ENCODE measurements at places on chromosomes 3 and 15. TPM values are rescaled to one million over a fixed set of nuclear protein-coding genes. Genes with fewer than 3 reads are reported as not detected.
A peak's percentile ranks its signal among the peaks of the same experiment; 100 is the strongest.

DNA sequence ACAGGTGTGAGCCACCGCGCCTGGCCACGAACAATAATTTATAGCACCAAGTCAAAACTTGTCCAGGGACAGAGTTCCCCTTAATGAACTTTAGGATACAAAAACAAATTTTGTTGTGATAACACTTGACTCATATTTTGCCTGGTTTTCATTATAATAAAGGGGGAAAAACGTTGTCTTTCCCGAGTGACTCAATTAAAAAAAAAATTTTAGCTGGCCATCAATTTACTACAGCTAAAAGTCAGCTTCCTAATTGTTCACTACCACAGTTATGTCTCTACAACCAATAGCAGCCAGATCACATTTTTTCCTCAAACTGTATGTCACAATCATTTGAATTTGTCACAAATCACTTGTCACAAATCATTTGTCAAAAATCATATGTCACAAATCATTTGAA is 116.0 kb downstream of the P3H2 start:
- no peak overlapping the region for H3K27ac ChIP-seq
- H3K4me3 ChIP-seq, result no peak overlapping the region
- no peak for DNase-seq
- no peaks in the 10 kb centered on the region for H3K4me1 ChIP-seq
- no peaks in the 10 kb centered on the region for H3K36me3 ChIP-seq
- H3K27me3 ChIP-seq, result peaks cover 4% of the 10 kb centered on the region

The ACSBG1 gene
- total RNA-seq, result not detected

The FBN1 gene
- total RNA-seq, result 1.0 TPM

DNA sequence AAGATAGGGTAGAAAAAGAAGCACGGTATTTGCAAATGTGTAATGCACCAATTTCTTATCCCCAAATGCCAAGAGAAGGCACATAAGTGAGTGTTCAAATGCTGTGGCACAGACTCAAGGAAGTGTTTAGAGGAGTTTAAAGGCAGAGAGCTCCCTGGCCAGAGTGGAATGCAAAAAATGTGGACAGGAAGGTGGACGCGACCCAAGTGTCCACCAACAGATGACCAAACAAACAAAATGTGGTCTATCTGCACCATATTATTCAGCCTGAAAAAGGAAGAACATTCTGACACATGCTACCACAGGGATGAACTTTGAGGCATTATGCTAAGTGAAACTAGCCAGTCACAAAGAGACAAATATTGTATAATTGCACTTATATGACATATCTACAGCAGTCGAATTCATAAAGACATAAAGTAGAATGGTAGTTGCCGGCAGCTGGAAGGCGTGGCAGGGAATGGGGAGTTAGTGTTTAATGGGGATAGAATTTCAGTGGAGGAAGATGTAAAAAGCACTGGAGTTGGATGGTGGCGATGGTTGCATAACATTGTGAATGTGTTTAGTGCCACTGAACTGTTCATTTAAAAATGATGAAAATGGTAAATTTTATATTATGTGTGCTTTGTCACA is 126.6 kb downstream of the SRGAP3 start:
- peaks cover 2% of the 10 kb centered on the region for H3K4me1 ChIP-seq
- no peak for DNase-seq
- no peaks in the 10 kb centered on the region for H3K36me3 ChIP-seq
- no peak overlapping the region for H3K4me3 ChIP-seq

DNA sequence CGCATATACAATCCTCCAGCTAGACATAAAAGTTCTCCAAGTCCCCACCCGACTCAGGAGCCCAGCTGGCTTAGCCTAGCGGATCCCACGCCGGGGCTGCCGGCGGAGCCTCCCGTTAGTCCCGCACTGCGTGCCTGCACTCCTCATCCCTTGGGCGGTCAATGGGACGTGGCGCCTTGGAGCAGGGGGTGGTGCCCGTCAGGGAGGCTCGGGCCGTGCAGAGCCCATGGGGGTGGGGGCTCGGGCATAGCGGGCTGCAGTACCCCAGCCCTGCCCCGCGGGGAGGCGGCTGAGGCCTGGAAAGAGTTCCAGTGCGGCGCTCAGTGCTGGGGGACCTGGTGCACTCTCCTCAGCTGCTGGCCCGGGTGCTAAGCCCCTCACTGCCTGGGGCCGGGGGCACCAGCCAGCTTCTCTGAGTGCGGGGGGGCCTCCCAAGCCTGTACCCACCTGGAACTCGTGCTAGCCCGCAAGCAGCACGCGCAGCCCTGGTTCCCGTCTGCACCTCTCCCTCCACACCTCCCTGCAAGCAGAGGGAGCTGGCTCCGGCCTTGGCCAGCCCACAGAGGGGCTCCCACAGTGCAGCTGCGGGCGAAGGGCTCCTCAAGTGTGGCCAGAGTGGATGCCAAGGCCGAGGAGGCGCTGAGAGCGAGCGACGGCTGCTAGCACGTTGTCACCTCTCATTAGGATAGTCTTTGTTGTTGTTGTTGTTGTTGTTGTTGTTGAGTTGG is 12.2 kb upstream of the CCDC50 start:
- no peak overlapping the region for H3K4me3 ChIP-seq
- DNase-seq, result no peak
- no peaks in the 10 kb centered on the region for H3K4me1 ChIP-seq
- H3K27ac ChIP-seq, result no peak overlapping the region
- H3K36me3 ChIP-seq, result no peaks in the 10 kb centered on the region

DNA sequence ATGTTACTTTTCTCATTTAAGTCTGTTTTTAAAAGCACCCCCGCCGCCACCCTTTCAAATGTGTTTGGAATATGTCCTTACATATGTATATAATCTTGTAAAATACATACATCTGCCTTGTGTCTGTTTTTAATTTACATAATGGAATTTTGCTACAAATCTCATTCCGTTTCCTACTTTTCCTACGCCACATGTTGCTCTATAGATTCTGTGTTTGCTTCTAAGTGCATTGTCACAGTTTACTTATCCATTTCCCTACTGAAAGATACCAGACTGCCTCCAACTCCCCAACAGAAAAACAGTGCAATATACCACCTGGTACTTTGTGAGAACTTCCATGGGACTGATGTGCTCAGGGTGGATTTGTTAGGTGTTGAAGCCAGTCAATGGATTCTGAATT is 70.2 kb downstream of the ABHD5 start:
- no peaks in the 10 kb centered on the region for H3K36me3 ChIP-seq
- H3K4me3 ChIP-seq, result no peak overlapping the region
- peaks cover 2% of the 10 kb centered on the region for H3K27me3 ChIP-seq
- H3K4me1 ChIP-seq, result peaks cover 8% of the 10 kb centered on the region
- no peak overlapping the region for H3K27ac ChIP-seq

GRCh38 chr3:195059006-195059350 is 212.0 kb downstream of the XXYLT1 start:
- H3K4me3 ChIP-seq, result no peak overlapping the region
- H3K4me1 ChIP-seq, result no peaks in the 10 kb centered on the region
- no peak for DNase-seq
- H3K27me3 ChIP-seq, result no peaks in the 10 kb centered on the region
- H3K27ac ChIP-seq, result no peak overlapping the region

DNA sequence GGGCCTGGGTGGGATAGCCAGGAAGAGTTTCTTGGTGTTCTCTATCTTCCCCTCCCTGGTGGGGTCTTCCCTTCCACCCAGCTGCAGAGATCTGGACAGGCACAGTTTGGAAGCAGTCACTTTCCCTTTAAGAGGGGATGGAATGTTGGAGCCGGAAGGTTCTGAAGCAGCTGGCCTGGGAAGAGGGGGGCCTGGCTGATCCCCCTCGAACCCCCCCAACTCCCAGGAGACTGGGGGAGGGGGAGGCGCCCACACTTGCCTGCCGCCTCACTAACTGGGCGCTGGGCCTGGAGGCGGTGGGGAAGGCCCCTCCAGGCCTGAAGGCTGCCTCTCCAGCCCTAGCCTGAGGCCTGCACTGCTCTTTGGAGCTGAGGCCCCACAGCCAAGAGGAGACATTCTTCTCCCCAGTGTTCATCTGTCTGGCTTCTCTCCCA is 1.4 kb downstream of the DVL3 start:
- no peak for DNase-seq
- peak overlapping the region; percentile 78 for H3K27ac ChIP-seq
- peak overlapping the region; percentile 95 for H3K4me3 ChIP-seq
- H3K36me3 ChIP-seq, result peaks cover 6% of the 10 kb centered on the region

The SERINC4 gene
- 0.28 TPM for total RNA-seq

The MASP1 gene
- total RNA-seq, result not detected

The EAF2 gene
- total RNA-seq, result 13.7 TPM

DNA sequence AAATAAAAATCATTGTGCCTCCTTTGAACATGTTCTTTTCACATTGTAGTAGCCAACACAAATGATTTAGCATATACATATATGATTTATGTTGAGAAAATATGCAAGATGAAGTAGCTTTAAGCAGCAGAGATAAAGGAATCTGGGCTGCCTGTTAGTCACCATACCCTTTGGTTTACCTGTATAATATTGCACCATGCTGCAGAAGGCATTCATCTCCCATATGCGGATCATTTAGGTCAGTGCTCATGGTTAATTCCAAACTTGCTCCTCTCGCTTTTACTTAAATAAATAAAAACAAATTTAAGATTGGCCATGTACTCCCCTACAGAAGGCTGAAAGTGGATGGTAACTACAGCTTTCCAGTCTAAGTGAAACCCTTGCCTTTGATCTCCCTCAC is 86.7 kb upstream of the TBL1XR1 start:
- H3K27me3 ChIP-seq, result no peaks in the 10 kb centered on the region
- H3K4me1 ChIP-seq, result peaks cover 26% of the 10 kb centered on the region
- H3K36me3 ChIP-seq, result peaks cover 3% of the 10 kb centered on the region
- no peak for DNase-seq
- peak overlapping the region; percentile 2 for H3K4me3 ChIP-seq
- H3K27ac ChIP-seq, result peak overlapping the region; percentile 70

GRCh38 chr3:159732172-159733111 is 256.2 kb upstream of the IL12A start:
- H3K27ac ChIP-seq, result no peak overlapping the region
- no peaks in the 10 kb centered on the region for H3K4me1 ChIP-seq
- no peaks in the 10 kb centered on the region for H3K36me3 ChIP-seq
- peaks cover 2% of the 10 kb centered on the region for H3K27me3 ChIP-seq

- H3K4me1 ChIP-seq, result peaks cover 35% of the 10 kb centered on the region
- H3K36me3 ChIP-seq, result peaks cover 40% of the 10 kb centered on the region
- H3K27ac ChIP-seq, result peak overlapping the region; percentile 97
- H3K4me3 ChIP-seq, result peak overlapping the region; percentile 93
- H3K27me3 ChIP-seq, result no peaks in the 10 kb centered on the region
Measured at GRCh38 chr15:88467935-88468528, 524 bp downstream of the MRPS11 start.

DNA sequence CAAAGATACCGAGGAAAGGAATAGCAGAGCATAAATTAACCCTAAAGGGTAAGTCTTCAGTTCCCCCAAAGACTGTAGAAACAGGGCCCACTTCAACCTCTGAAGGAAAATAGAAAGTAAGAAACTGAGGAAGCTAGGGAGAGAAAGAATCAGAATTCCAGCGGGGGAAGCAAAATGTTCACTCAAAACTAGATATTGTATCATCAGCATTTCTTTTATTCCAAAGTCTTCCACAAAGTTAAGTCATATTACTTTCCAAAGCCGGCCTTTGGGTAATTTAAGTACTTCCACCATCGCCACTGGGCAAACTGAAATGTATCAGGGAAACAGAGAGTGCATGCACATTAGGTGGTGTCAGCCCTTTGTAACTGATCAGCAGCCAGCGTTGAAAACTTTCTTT is 88.3 kb downstream of the RSL24D1 start:
- no peak for DNase-seq
- no peaks in the 10 kb centered on the region for H3K36me3 ChIP-seq
- H3K27ac ChIP-seq, result no peak overlapping the region
- peaks cover 8% of the 10 kb centered on the region for H3K27me3 ChIP-seq
- no peak overlapping the region for H3K4me3 ChIP-seq

DNA sequence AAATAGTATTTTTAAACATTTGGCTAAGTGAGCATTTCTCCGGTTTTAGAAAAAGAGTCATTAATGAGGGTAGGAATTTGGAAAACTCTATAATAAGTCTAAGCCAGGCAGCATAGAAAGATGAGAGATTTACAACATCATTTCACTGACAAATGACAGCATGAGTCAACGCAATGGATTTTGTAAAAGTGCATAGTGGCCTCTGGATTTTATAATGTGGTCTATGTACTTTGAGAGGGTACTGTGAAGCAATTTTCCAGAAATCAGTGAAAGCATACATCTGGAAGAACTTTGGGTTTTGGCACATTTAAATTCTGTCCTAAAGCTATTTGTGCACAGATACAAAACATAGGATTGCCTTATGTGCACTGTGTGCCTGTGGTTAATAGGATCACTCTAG is 130.8 kb upstream of the CCNL1 start:
- H3K36me3 ChIP-seq, result no peaks in the 10 kb centered on the region
- H3K27me3 ChIP-seq, result peaks cover 1% of the 10 kb centered on the region
- DNase-seq, result no peak
- no peak overlapping the region for H3K27ac ChIP-seq

GRCh38 chr3:59908280-59908679 is 858.5 kb upstream of the CFAP20DC start:
- DNase-seq, result no peak
- no peak overlapping the region for H3K27ac ChIP-seq
- H3K4me3 ChIP-seq, result no peak overlapping the region
- H3K4me1 ChIP-seq, result no peaks in the 10 kb centered on the region
- no peaks in the 10 kb centered on the region for H3K27me3 ChIP-seq

GRCh38 chr15:44394062-44394461 is 33.4 kb upstream of the CTDSPL2 start:
- H3K27ac ChIP-seq, result no peak overlapping the region
- no peak overlapping the region for H3K4me3 ChIP-seq
- peaks cover 4% of the 10 kb centered on the region for H3K36me3 ChIP-seq
- DNase-seq, result peak; percentile 42
- H3K4me1 ChIP-seq, result peaks cover 3% of the 10 kb centered on the region

The GOLGA8J gene
- not detected for total RNA-seq

DNA sequence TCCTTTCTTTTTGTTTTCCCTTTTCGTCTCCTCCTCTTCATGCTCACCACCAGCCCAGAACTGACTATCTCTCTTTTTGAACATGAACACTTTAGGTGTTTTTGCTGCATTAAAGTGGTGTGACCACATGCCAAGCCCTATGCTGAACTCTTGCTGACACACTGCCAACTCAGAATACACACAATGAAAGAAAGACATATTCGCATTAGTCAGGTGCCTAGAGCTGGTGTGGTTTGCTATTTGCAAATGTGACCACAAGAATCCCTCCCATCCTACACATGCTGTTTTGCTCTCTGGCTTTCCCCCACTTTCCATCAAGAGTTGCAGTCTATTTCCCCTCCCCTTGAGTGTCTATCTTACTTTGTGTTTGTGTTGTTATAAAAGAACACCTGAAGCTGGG is 967.8 kb upstream of the CFAP20DC start:
- H3K4me3 ChIP-seq, result peak overlapping the region; percentile 73
- H3K27ac ChIP-seq, result peak overlapping the region; percentile 94
- peaks cover 51% of the 10 kb centered on the region for H3K4me1 ChIP-seq
- H3K27me3 ChIP-seq, result no peaks in the 10 kb centered on the region
- peak; percentile 89 for DNase-seq
- H3K36me3 ChIP-seq, result peaks cover 44% of the 10 kb centered on the region

The IL5RA gene
- total RNA-seq, result not detected

The ALPK3 gene
- total RNA-seq, result 0.09 TPM

GRCh38 chr3:52895418-52895817 is 1.9 kb downstream of the STIMATE start:
- DNase-seq, result no peak
- H3K27ac ChIP-seq, result peak overlapping the region; percentile 40
- H3K4me3 ChIP-seq, result peak overlapping the region; percentile 94
- H3K36me3 ChIP-seq, result peaks cover 21% of the 10 kb centered on the region

Data from activated CD4-positive, alpha-beta T cell treated with anti-CD3 and anti-CD28 coated beads, Interleukin-2, amount 10 ng/mL, durations not matched to agents 24 days and 14 days (primary cell).